Activated T-helper 2 cell treated with anti-CD3 and anti-CD28 coated beads, Interferon-gamma antibody, Interleukin-2, Interleukin-4, amounts not matched to agents 10 μg/mL and 5 μg/mL and 100 μg/mL, durations not matched to agents 14 hours and 24 hours and 36 hours (primary cell): ENCODE measurements at places on chromosomes 2 and 18. TPM values are rescaled to one million over a fixed set of nuclear protein-coding genes. Genes with fewer than 3 reads are reported as not detected.

DNA sequence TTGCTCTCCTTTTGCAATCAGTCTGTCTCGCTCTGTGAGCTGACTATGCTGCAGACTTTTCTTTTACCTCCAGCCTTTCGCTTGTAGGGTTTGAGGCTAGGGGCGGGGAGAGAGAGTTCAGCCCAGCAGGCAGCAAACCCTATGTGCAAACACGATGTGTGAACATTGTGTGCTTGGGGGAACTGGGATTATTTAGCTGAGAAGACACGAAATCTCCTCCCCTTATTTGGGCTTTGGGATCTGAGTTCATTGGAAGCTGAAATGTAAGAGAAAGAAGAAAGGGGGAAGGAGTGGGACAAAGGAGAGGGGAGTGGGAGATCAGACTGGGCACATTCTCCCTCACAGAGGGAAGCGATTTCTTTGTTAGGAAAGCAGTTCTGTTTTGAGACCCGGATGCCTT, 189.6 kb upstream of the TNP1 start:
- no peak for DNase-seq

GRCh38 chr2:214019229-214019972, 391.5 kb upstream of the VWC2L start:
- DNase-seq = no peak

- DNase-seq = no peak
Observed at GRCh38 chr2:65227020-65227455, 593 bp upstream of the ACTR2 start.

DNA sequence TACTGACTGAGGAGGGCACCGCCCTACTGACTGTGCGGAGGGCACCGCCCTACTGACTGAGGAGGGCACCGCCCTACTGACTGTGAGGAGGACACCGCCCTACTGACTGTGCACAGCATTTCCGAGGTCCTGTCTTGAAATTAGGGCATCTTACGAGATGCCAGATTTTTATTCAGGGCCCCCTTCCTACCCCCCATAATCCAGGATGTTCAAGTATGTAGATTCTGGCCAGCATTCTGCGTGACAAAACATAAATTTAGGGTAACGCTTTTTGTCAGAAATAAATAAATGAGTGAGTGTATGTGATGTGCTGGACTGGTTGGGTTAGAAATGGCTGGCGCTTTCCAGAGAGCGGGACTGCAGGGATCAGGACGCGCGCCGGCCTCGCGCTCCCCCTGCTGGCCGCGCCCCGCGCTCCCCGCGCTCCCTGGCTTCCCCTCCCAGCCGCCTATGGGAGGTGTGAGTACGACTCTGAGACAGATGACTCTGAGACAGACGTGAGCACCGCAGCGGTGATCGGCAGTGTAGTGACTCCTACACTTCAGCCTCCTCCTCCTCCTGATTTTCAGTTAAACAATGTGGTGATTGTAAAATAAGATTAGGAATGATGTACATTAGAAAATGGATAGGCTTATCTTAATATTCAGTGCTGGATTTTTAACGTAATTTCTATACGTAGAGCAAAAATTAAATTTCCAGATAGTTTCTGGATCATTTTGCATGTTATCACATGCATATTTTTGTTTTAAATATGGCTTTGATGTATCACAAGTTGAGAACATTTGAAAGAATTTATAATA, 149.2 kb upstream of the NFATC1 start:
- DNase-seq = peak; percentile 64

GRCh38 chr2:36655453-36655852, 41.1 kb upstream of the VIT start:
- DNase-seq = no peak

DNA sequence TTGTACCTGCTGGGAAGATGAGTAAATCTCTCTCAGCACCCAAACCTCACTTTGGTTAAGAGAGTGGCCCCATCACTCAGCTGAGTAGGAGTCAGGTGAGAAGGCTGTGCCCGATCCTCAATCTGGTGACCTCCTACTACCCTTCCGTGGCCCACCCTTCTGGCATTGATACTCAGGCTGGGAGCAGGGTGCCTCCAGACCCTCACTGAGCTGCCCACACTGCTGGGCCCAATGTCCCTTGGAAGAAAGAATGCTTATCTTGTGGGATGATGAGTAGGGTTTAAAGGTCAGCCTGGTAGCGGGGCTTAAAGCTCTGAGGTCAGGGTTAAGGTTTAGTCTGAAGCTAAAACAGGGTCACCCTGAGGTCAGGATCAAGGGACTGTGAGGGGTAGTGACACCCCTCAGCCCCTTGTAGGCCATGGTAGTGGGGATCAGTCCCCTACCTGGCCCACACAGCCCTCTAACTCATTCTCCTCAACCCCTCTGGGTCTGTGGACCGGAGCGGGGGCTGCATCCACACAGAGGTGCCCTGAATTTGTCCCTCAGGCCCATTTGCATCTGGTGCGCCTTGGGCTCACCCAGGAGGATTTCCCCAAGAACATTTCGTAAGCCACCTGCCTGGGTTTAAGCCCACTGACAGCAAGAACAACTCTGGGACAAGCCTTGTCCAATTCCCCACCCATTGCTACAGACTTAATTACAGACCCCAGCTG, 123.8 kb downstream of the CYP26B1 start:
- DNase-seq = no peak

DNA sequence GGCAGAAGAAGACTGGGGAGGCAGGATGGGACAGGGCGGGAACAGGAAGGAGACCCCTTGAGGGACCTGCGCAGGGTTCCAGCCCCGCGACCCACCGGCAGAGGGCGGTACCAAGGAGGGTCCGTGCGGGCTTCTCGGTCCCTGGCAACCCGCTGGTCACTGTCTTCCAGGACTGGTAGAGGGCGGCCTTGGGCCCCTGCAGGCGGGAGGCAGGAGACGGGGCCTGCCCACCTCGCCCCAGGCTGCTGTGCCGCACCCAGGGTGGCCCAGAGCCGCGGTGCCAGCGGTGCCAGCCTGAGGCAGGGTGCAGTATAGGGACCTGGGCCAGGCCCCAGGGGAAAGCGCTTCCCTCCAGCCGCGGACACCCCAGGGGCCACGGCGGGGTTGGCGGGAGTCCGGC, 34.5 kb downstream of the NEURL3 start:
- peak; percentile 24 for DNase-seq

DNA sequence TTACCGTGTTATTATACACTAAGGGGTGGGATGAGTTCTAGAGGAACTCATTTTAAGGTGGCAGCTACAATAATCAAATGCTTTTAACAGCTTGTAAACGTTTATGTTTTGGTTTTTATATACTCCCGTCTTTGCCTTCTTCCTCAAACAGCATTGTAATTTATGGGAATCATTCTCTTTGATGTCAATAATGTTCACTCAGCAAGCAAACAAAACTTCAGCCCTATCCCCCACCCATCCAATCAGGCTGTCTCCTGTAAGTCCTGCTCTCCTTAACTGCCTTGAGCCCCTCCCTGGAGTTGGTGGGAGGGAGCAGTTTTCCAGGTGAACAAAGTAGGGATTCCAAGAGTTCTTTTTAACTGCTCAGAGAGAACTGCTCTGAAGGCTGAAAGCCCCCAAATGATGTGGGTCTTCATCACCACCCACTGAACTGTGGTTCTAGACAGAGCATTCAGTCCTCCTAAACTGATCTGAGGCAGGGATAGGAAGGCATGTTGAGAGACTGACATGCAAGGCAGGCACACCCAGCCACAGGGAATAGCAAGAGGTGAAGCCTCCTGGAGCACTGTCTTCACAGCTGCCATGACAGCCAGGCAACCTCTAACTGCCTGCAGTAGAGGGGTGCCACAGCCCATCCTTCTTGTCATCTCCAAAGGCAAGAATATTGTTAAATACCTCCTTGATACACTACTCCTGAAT, 17.5 kb downstream of the MYO5B start:
- DNase-seq = no peak

DNA sequence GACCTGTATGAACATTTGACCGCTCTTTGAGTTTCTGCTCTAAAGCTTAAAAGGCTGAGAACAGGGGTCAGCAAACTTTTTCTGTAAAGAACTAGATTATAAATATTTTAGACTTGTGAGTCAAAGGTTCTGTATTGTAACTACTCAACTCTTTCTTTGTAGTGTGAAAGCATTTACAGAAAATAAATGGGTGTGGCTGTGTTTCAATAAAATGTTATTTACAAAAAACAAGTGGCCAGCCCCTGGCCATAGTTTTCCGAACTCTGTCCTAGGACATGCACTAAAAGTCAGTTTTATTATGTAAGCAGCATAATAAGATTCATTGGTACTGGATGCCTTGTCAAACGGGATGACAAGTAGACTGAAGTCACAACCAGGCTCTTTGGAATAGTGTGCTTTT, 434.9 kb downstream of the ZEB2 start:
- no peak for DNase-seq

DNA sequence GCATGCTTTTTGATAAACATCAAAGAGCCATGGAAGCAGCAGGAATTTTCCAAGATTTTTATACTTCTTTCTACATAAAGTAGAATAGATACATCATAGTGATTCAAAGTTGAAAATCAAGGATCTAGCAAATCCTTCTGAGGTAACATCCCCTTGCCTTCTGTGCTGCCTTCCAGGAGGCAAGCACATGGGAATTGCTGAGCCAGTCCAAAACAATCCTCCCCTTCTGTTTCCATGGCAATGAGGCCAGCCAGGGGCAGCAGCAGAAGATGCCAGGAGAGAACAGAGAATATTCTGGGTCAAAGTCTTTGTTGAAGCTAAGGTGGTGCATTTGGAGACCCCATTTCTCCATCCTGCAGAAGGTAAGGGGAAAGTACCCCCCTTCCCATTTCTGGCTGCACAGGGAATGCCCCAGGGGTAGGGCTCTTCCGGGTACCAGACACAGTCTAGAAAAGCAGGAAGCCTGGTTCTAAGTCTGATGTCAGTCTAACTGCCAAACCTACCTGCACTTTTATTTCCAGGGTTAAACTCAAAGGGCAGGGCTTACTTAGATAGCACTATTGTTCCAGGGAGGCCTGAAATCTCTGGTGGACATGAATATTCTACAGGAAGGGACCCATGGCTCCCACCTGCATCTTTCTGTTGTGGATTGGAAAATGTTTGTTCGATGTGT, 22.1 kb downstream of the CENPA start:
- DNase-seq = no peak

DNA sequence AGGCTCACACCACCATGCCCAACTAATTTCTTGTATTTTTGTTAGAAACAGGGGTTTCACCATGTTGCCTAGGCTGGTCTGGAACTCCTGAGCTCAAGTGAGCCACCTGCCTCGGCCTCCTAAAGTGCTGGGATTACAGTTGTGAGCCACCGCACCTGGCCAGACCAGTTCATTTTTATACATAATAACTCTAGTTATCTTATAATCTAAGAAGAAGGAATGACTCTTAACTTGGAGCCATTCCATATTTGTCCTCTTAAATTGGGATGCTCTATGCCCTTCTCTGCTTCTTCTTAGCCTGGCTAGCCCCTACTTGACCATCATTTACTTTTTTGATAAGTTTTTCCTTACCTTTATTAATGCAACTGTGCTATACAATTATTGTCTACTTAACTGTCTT, 2.9 kb downstream of the RBM44 start:
- no peak for DNase-seq

GRCh38 chr2:55223958-55224760, 7.9 kb downstream of the CLHC1 start:
- DNase-seq = no peak

GRCh38 chr2:47639467-47639866, 143.5 kb upstream of the MSH6 start:
- no peak for DNase-seq

GRCh38 chr2:71082402-71083252, 14.2 kb downstream of the NAGK start:
- no peak for DNase-seq

DNA sequence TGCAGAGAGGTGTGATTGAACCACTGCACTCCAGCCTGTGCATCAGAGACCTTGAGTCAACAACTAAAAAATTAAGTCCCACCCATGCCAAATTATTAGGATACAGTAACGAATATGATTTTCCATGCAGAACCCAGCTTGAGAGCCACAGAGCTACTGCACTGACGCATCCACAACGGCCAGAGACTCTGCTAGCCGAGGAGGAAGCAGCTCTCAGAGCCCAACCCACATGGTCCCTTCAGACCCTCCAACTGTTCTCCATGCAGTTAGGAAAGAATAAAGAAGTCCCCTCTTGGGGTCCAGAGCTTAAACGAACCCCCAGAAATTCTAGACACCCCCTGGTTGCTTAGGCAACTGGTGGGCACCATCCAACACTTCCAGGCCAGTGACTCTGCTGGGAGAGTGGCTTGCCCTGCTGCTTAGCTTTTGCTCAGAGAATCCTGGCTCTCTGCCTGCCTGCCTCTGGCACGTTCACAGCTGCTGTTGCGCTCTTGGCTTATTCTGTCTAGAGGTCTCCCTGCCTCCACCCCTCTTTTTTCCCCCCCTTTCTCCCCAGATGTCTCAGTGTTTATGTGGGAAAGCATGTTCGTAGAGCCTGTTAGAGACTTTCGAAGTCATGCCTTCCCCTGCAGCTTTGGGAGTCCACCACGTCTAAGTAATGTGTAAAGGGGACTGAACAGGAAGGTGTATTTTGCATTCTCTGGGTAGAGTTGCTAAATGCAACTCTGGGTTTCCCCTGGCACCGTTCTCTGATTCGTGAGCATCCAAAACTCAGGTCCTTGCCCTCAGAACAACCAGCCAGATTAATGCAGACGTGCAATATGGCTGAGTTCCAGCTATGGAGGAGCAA, 26.0 kb upstream of the SP3 start:
- DNase-seq = no peak

DNA sequence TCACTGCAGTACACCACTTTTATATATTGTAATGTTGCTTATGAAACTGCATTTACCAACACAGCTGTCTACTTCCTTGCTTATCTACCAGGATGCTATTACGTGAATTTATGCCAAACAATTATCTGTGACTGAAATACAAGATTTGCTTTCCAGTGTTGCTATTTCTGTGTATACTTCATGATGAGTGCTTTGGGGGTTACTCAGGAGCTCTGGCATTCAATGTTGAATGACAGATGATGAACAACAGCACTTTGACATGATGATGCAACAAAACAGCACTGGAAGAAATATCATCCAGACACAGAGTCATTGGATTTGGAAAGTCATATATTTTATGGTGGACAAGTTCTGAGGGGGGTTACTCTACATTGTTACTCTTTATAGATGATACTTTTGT, 125.8 kb downstream of the NETO1 start:
- no peak for DNase-seq

The UGT1A3 gene
- total RNA-seq = not detected in 2 replicates

The LRRC30 gene
- total RNA-seq = not detected in 2 replicates

The CYTIP gene
- total RNA-seq = 199 and 206 TPM in 2 replicates

The KRTCAP3 gene
- total RNA-seq = 6.2 and 7.5 TPM in 2 replicates

The ABCG5 gene
- 0.14 TPM in 2 replicates for total RNA-seq

The ST6GAL2 gene
- not detected in 2 replicates for total RNA-seq

The MARCHF4 gene
- not detected in 2 replicates for total RNA-seq

The DSEL gene
- 0.05 TPM in 1 of 2 replicates, not detected in the other for total RNA-seq

The FAP gene
- not detected in 2 replicates for total RNA-seq

The CDKL4 gene
- 0.11 and 1.3 TPM in 2 replicates for total RNA-seq

The IL36A gene
- total RNA-seq = 0.34 TPM in 1 of 2 replicates, not detected in the other
